ENCODE measurements at places on chromosomes 16 and 17.

DNA sequence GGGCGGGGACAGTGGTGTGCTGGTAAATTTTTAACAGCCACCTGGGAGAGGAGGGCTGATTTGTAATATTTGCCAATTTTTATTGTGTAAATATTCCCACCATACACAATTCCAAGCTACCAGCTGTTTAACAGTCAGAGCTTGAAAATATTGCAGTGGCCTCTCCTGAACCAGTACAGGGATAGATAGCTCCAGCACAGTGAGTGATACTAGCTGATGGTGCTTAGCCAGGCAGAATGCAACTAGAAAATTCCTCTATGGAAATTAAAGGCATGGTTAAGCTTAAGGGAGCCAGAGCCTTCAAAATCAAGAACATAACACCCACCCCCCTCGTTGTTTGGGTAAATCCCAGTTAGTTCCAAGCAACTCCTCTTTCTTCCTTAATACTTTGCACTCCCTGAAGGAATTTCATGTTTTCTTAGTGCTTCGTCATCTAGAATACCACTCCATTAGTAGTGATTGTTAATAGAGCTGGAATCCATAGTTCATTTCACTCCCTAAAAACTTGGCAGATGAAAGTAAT lies 96.6 kb downstream of the CYB561 start:
- no peak for DNase-seq

DNA sequence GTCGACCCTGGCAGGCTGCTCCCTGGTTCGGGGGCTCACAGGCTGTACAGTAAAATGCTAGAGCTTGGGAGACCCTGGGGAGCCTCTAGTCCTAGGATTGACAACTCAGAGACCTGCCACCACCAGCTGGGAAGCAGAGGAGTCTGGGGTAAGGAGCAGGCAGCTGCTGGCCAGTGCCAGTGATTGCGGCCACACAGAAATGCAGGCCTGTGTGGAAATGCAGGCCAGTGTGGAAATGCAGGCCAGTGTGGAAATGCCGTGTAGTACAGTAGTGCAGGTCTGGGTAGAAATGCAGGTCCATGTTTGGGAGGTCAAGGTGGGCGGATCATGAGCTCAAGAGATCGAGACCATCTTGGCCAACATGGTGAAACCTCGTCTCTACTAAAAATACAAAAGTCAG lies 23.5 kb downstream of the SGSH start:
- DNase-seq = no peak

- no peak for DNase-seq
Measured at GRCh38 chr17:62307196-62307595, 73.2 kb upstream of the EFCAB3 start.

DNA sequence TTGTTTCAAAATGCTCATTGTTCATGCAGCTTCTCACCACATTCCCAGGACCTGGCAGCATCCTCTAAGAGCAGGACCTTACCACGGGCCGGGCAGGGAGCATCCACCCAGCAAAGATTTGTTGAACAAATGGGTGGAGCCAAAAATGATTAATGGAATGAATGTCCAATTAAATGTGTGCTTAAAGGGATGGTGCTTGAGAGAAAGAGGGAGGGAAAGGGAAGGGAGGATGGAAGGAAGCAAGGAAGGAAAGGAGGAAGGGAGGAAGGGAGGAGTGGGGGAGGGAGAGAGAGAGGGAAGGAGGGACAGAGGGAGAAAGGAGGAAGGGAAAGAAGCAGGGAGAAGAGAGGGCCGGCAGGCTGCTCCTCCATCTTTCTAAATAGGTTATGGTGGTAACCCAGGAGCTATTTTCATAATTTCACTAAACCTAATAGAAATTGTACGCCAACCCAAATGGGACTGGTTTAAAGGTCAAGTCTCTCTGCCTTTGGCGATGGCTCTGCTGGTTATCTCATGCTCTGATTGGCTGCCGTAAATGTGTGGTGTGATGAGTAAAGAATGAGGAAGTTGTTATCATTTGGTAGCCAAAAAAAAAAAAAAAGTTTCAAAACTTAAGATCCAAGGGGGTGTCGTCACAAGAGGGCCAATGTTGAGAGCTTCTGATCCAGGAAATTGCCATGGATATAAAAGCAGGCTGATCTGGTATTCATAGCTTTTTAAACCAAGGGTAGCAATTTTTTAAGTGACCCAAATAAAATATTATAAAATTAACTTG lies 126.7 kb upstream of the FOXF1 start:
- no peak for DNase-seq

DNA sequence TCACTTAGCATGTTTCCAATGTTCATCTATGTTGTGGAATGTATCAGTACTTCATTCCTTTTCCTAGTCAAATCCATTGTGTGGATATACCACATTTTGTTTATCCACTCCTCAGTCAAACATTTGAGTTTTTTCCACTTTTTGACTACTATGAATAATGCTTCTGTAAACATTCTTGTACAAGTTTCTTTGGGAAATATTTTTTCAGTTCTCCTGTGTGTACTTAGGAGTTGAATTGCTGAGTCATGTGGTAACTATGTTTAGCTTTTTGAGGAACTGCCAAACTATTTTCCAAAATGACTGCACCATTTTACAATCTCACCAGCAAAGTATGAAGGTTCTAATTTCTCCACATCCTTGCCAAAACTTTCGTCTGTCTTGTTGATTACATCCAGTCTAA lies 223.7 kb upstream of the AXIN2 start:
- no peak for DNase-seq

DNA sequence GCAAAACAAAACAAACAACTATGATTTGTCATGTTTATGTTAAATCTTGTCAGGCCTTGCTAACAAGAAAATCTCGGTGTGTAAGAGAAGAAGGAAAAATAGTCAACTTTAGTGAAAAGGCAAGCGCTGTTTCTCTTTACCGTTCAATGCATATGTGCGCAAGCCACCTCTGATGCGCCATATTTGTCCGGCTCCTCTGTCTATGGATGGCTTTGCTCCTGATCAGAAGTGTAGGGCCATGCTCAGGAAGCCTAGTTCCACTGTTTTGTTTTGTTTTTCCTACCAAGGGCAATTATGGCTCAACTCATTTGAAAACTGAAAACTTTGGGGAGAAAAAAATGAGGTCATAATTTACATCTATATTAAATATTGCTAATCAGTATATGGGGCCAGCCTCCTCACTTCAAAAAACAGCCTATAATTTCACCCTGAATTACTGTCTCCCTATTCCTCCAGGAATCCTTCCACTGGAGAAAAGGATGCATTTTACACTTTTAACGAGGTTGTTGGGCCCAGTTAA lies 4.5 kb downstream of the MAF start:
- DNase-seq = peak; percentile 25

- peak; percentile 68 for DNase-seq
Measured at GRCh38 chr17:48153691-48154358, 46.3 kb downstream of the SNX11 start.

- DNase-seq = no peak
Measured at GRCh38 chr16:68238029-68238345, 2.1 kb upstream of the ESRP2 start.

DNA sequence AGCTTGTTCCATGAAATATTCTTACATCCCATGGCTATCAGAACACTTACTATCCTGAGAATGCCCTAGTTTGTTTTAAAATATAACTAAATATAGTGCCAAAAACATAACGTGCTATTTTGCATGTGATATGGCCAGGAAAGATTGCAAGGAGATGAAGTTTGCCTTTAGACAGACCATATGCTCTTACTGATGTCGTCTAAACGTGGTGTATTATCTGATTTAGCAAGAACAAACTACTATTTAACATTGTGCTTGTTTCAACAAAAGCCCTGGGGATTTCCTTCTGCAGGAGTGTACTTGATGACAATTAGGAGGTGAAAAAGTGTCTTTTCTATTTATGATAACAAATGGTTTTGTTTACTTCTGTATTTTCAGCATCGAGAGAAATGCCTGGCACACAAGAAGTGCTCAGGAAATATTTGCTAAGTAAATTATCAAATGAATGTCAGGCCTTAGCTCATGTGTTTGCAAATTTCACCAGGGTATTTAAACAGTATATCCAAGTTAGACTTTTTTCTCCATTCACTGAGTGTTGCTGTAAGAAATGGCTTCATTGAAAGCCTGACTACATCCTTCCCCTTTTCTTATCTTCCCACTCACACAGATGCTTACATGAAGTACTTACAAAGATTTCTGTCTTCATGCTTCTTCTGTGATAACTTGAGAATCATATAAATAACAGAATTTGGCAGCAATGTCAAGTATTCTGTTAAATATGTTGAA lies 1033.6 kb downstream of the CDH8 start:
- peak; percentile 70 for DNase-seq

DNA sequence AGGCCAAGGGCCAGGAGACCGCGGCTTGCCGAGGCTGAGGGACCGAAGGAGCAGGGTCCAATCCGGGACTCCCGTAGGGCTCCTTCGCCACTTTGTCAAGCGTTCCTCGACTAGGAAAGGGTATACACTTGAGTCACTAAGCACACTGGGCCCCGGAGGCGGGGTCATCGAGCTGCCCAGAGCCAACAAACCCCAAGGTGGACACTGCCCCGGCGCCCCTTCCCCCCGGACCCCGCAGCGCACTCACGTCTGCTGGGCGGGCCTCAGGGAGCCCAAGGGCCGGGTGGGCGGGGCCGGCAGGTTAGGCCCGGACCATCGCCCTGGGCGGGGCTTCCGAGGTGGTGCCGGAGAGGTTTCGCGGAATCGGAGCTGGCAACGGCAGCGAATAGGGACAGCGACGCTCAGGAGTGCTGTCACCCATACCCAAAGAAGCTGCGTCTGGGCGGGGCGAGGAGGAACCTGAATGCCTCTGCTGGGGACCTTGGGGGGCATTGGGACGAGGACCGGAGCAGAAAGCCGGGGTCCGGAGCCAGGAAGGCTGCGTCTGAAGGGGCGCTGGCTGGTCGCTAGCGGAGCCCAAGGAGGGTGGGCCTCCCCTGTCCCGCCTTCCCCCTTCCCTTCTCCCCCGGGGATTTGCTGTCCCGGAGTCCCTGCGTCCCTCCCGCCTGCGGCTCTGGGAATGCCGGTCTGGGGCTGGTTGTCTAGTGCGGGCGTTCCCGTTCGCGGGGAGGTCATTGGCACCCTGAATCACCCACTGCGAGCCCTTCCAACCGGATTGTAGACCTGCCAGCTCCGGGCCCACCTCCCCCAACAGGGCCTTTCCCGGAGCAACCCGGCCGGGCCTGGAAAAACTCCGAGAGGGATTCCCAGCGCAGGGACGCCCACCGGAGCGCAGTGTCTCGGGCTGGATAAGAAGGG lies 118.2 kb upstream of the SMURF2 start:
- DNase-seq = peak; percentile 47

DNA sequence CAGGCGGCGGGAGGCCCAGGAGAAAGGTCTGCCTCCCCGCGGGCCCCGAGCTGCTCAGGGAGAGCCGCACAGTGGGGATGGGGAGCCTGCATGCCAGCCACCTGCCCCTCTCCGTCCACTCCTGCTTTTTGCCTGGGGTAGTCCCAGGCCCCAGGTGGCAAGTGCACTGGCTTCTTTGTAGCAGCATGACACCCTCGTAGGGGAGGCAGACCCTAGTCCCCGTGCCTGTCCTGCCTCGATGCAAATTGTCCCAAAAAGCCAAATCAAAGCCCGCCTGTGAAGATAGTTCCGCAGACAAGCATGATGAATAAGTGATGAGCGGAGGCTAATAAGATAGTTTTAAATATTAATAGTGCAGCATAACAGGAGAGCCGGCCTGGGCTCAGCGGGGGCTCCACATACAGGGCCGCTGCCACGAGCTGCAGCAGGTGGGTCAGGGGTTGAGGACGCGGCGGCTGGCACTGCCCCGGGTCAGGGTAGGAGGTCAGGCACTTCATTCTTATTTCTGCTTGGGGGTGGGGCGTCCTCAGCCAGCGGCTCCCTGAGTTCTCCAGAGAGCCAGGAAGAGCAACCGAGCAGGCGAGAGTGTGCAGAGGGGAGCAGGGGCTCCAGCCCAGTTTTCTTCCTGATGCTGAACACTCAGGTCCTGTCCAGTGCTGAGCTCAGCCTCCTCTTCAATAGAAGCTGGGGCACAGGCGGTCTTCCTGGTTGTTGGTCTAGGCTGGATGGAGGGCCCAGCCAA lies 26.8 kb downstream of the GINS2 start:
- no peak for DNase-seq

- no peak for DNase-seq
Measured at GRCh38 chr17:74001145-74001544, 202.3 kb upstream of the RPL38 start.

DNA sequence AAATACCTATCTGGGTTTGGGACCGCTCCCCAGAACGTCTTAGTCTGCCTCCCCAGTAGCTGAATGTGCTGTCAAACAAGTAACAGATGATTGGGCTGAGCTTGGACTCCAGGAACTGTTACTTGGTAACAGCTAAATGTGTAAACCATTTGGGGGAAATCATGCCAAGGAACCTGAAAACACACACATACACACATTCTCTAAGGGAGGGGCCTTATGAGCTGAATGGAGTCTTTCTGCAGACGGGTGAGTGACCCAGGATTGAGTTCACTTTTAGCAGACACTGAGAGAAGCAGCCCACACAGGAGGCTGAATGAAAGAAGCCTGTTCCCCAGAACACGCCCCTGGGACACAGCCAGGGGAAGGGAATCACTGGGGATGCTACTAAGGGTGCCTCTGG lies 1.6 kb downstream of the ACLY start:
- no peak for DNase-seq

GRCh38 chr17:36111068-36111490 lies 7.5 kb downstream of the CCL4 start:
- DNase-seq = no peak

DNA sequence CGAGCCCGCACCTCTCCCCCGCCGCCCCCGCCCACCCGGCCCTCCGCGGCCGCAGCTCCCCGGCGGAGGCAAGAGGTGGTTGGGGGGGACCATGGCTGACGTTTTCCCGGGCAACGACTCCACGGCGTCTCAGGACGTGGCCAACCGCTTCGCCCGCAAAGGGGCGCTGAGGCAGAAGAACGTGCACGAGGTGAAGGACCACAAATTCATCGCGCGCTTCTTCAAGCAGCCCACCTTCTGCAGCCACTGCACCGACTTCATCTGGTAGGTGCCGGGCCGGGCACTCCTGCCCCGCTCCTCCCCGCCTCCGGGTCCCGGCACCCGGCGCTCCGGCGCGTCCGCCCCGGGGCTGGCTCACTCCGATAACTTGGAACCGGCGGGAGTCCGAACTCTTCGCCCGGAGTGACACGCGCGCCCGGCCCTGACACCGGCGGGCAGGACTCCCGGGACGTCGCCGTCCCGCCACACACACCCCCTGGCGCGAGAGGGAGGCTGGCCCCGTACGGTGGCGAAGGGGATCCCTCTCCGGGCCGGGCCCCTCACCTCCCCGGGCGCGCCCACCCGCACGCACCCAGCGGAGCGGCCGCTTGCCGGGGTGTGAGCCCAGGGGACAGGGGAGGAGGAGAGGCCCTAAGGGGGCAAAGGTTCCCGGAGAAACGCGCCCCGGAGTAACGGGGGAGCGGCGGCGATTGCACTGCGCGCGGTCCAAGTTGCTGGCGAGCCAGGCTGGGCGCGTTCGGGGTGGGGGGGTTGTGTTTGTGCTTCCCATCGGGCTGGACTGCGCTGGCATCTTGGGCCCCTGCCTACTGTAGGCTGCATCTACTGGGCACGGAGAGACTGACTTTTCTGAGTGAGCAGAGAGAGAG lies 581 bp downstream of the PRKCA start:
- DNase-seq = no peak

- peak; percentile 47 for DNase-seq
Measured at GRCh38 chr17:732902-733720, 715 bp downstream of the TLCD3A start.

GRCh38 chr17:46001390-46002310 lies 2.6 kb downstream of the STH start:
- DNase-seq = no peak
